CD4-positive, alpha-beta T cell treated with Interleukin-17A for 1 hour (primary cell): ENCODE measurements at places on chromosomes 4 and X.

DNA sequence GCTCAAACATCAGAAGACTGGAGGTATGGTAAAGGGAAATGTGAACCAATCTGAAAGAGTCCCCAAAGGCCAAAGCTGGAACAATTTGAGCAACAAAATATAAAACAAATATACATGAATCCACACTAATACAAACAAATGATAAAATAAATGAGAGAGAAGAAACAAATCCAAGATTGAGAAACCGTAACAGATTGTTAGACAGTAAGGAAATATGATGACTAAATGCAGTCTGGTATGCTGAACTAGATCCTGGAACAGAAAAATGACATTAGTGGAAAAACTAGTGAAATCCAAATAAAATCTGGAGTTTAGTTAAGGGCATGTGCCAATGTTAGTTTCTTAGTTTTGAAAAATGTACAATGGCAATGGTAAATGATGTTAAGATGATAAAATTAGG lies 15.9 kb downstream of the PPA2 start:
- no peak for DNase-seq

DNA sequence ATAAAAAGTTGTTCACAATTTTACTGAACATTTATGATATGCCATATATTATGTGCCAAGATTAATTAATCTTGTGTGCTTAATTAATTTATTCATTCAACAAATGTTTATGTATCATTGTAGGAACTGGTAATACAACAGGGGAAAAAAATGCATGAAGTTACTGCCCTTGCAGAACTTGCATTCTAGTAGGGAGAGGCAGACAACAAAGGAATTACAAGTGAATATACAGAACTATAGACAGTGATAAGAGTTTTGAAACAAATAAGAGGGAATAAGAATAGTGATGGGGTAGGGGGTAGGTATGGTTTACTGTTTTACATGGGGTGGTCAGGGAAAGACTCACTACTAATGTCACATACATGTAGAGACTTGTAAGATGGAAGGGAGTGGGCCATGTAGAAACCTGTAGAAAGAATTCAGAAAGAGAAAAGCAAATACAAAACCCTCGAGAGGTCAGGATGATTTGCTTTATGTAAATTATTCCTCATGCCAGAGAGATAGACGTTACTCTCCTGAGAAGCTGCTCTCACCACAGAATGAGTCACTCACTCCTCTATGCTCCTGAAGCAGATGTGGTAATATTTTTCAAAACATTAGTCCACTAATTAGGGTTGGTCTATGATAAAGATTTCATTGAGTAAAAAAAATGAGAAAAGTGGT lies 855.0 kb upstream of the GRID2 start:
- DNase-seq, result no peak

DNA sequence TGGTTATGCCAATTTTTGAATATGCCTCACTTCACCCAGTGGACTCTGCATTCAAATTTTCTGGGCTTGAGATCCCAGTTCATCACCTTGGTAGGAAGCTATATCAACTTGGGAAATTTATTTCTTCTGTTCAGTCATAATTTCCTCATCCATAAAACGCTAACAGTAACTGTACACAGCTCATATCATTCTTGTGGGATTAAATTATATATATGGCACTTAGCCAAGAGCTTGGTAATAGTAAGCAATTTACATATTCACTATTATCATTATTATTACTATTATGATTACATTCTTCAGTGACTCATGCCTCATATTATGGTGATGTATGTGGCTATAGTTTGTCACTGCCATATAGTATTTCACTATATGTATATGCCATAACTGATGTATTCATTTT lies 177.6 kb downstream of the CPE start:
- DNase-seq, result no peak

GRCh38 chr4:52586069-52586468 lies 73.0 kb downstream of the USP46 start:
- no peak for DNase-seq

GRCh38 chr4:100079264-100079663 lies 111.0 kb downstream of the DDIT4L start:
- DNase-seq, result peak; percentile 28

GRCh38 chrX:75365243-75365975 lies 91.5 kb downstream of the UPRT start:
- DNase-seq, result no peak

DNA sequence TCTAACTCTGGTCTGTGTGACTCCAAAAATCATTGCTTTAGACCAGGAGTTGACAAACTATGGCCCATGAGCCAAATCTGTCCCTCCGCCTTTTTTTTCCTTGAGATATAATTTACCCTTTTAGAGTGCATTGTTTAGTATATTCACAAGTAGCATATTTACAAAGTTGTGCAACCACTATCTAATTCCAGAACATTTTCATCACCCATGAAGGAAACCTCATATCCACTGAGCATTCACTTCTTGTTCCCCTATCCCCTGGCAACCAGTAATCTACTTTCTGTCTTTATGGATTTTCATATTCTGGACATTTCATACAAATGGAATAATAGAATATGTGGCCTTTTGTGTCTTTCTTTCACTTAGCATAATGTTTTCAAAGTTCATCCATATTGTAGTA lies 67.4 kb upstream of the CITED1 start:
- no peak for DNase-seq

- DNase-seq, result no peak
Observed at GRCh38 chr4:170736710-170737109, 647.0 kb upstream of the AADAT start.

GRCh38 chrX:133574716-133575115 lies 159.4 kb upstream of the GPC4 start:
- DNase-seq, result no peak

DNA sequence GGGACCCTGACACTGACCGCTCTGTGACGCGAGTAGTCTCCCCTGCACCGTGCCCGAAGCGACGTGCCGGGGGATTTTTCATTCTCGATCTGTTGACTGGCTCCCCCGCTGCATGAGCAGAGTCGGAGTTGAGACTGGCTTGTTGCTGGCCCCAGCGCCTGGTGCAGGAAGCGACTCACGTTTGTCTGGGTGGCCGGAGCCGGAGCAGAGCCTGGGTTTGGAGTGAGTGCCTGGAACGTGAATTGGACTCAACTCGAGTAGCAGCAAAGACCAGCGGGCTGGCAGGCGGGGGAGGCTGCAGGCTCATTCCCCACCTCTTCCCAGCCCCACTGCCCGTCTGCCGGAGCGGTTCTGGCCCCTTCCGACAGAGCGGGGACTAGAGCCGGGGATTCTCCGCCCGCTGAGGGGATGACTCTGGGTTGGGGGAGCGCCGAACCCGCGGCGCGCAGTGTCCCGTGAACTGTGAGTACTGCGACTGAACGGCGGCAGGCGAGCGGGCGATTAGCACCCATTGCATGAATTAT lies 554 bp downstream of the PCDH7 start:
- no peak for DNase-seq

GRCh38 chrX:133666256-133666655 lies 251.0 kb upstream of the GPC4 start:
- no peak for DNase-seq

DNA sequence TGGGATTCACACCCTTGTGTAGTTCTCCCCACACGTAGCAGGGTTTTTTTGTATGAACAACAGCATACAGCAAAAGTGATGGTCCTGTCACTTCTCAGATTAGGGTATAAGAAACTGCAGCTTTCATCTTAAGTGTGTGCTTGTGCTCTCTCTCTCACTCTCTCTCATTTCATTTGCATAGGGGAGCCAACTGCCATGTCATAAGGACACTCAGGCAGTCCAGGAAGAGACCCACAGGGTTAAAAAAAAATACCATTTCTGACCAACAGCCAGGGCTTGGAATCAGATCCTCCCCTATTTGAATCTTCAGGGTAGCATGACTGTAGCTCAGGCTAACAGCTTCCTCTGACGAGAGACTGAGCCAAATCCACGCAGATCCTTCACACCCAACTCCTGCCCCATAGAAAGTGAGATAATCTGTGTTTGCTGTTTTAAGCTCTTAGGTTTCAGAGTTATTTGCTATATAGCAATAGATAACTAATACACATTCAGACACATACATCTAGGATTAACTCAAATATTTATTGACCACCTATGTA lies 331.2 kb downstream of the PAPSS1 start:
- DNase-seq, result no peak

DNA sequence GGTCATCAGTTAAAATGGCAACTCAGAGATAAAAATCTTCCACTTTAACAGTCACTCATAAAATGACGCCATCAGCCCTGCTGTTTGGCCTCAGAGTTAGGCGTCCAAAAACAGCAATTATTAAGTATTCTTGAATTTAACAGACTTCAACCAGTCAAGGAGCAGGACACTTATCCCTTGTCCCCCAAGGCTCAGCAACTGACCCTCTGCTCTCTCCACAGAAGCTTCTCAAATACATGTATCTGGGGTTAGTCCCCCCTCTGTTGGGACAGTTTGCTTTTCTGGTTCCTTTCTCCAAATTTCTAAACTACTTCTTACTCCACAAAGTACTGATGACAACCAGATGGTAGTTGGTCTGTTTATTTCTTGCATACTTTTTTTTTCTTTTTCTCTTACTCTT lies 54.4 kb downstream of the SOD3 start:
- DNase-seq, result no peak

DNA sequence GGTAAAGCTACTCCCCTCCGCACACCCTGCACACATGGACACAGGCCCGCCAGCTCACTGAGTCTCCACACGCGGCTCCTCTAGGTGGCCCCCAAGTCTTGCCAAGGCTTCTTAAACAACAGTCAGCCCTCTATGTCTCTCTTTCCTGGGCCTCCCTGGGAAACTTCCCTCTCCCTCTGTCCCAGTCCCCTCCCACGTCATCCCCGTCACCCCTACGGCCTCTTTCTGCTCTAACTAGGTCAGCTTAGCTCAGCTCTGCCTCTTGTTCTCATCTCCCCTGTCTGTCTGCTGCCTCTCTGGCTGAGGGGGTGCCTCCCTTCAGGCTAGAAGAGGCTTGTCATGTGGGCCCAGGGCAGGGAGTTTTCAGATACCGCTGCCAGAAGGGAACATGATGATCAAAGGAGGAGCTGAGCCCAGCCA lies 38.8 kb downstream of the SEPTIN6 start:
- peak; percentile 31 for DNase-seq

DNA sequence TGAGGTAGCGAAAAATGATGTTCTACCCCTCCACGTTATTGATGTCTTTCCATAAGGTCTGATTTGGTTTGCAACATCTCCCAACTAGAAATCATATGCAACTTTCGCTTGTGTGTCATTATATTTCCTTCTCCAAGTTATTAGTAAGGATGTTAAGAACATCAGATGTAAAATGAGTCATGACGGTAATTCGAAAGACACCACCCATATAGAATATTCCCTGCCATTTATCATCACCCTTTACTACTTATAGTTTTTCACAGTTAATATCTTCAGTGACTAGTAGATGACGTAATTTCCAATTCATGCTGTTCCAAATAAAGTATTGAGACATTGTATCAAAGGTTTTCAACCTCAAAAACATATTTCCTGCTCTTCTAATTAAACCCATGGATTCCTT lies 146.7 kb upstream of the MAP3K15 start:
- no peak for DNase-seq

DNA sequence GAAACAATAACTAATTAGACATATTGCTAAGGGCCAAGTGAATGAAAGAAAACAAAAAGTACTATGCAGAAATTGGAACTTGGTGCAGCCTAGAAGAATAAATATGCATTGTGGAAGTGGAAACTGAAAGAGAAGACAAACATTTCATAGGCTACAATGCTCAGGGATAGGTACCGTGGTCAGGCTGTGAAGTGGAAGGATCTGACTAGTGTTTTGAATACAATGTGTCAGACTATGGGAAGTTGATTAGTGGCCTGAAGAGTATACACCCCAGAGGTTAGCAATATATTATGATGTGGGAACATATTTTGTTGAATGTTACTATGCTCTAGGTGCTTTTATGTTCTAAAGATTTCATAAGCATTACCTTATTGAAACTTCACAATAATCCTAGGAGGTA lies 36.8 kb downstream of the GPRIN3 start:
- no peak for DNase-seq

DNA sequence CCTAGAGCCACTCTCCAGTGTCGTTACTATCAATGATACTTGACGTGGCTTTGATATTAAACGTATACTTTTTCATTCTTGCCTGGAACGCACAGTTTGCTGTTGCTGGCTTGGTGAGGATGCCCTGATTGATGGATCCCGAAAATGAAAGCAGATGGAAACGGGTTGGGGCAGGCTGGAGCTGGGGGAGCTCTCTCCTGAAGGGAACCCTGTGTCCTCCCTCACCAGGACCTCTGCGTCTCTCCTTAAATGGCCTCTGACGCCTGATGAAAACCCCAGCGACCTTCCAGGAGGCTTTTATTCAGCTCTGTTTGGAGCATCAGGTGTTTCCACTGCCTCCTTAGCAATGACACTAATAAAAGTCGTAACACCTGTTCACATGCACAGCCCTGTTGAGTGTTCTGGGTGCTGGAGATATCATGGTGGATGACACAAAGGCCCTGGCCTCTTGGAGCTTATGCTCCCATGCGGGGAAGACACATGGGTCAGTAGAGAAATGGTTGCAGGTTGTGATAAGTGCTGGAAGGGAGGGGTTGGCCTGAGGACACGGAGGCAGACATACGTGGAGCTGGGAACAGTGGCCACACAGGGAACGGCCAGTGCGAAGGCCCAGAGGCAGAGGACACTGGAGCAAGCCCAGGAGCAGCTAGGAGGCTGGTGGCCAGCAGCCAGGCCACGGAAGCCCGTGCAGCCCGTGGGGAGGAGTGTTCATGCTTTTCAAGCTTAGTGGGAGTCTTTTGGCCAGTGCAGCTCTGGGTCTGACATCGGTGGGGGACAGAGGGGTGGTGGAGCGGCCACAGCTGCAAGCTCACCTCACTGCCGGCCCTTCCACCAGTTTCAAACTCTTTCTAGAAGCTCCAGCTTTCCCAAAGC lies 7.5 kb downstream of the MSANTD1 start:
- no peak for DNase-seq

DNA sequence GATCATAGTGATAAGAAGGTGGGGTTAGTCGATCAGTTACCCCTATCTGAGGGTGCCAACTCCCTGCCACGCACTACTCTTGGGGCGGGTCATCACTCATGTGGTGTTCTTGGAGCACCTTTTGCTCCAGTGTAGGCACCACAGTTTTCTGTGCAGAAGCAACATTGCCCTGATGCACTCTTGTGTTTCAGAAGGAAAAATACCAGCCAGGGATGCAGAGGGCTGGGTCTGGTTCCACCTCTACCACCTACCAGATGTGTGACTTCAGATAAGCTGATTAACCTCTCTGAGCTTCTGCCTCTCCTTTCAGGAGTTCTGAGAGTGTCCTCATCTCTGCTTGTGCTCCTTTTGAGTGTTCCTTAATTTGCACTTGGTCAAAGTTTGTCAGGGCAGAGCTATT lies 29.9 kb upstream of the PROM1 start:
- no peak for DNase-seq
